ENCODE measurements at places on chromosomes 3 and 15. TPM values are rescaled to one million over a fixed set of nuclear protein-coding genes. Genes with fewer than 3 reads are reported as not detected.

The STRIT1 gene
- polyA plus RNA-seq: 1.2 TPM

The CACNA2D2 gene
- polyA plus RNA-seq: 15.4 TPM

The DYNLT2B gene
- 35.9 TPM for polyA plus RNA-seq

The ARNT2 gene
- 61.2 TPM for polyA plus RNA-seq

The WDR93 gene
- 2.3 TPM for polyA plus RNA-seq

The MESP2 gene
- 0.53 TPM for polyA plus RNA-seq

The TGM5 gene
- not detected for polyA plus RNA-seq

The CDCP1 gene
- polyA plus RNA-seq: 2.0 TPM

The PTH1R gene
- polyA plus RNA-seq: 157 TPM

The PLA1A gene
- 8.2 TPM for polyA plus RNA-seq

The UACA gene
- 87.0 TPM for polyA plus RNA-seq

The THPO gene
- 2.5 TPM for polyA plus RNA-seq

DNA sequence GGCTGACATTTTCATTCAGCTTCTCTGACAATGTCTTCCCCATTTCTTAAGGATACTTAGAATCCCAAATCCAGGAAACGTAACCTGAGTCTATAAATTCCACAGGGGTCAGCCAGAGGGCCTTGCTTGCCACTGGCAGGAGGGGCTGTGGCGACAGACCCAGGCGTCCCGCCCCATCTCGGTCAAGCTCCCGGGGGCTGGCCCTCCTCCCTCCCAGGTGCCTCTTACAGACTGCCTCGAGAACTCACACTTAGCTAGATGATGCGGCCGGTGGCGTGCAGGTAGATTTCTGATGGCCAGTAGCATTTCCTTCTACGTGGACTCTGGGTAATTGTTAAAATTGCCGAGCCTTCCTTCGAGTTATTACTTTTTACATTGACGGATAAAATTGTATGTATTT, 172.5 kb downstream of the NSMCE3 start:
- DNase-seq: no peak

DNA sequence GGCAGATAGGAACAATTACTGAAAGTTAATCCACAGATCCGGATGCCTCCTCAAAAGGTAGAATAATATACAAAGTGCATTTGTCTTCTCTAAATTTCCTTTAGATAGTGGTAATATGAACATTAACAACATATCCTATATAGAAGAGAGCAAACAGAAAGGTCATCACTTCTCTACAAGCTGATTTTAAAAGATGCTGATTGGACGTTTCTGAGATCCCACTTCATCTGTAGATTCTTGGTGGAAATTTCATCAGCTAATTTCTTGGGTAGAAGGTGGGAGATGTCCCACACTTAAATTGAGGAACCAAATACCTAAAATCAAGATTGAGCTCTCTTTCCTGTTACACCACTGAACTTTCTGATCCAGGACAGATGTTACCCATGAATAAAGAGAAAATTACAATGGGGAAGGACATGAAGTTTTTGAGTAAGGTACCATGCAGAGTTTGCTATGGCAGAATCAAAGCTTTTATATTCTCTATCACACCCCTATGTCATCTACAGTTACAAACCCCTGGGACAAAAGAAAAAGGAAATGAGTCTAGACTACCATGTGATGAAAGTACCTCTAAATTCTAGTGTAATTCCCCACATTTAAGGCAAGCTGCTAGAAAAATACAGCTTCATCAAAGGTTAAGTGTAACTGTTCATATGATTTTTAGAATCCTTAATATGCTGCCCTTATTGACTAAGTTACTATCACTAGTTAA, 189.2 kb upstream of the SETMAR start:
- DNase-seq: no peak

DNA sequence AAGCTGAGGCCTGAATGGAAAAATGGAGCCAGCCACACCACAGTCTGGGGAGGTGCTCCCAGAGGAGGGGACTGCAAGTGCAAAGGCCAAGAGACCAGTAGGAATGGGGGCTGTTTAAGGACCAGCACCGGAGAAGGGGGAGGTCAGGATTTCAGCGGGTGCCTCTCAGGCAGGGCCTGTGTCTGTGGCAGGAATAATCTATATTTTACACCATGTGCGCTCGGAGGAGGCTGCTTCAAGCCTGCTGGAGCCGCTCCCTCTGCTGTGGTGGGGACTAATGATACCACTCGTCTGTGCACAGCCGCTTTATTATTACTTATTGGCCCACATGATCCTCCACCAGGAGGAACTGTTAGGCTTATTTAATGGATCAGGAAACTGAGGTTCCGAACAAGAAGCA, 45.3 kb downstream of the TPRA1 start:
- DNase-seq: no peak

- DNase-seq: no peak
Observed at GRCh38 chr3:119794971-119795612, 13.2 kb downstream of the NR1I2 start.

DNA sequence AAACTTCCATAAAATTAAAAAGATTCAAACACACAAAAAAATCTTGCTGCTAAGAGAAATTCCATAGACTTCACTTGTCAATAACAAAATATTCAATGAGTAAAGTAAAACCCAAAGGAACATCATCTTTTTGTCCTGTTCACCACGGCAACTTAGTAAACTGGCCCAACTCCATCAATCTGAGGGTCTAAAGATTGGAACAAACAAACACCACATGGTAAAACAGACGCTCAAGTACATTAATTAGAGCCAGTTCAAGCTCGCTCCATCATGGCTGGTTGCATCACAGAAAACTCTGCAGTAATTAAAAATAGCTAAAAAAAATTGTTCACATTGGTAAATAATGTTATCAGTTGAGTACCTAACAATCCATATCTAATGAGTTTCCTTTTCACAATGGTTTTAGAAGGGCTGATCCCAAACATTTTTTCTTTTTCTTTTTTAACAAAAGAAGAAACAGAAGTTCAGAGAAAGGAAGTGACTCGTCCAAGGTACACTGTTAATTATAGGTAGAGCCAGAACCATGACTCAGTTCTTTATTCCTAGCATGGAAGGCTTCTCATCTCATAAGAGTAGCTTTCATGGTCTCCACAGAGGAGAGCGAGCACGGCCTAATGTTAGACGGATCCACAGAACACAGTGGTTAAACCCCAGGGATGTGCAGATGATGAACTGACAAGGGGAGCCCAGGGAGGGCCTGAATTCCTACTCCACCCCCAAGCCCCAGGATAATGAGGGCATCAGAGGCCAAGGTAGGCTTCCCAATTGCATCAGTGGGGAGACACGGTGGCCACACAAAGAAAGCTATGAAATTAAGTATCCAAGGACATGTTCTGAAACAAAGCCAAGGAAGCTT, 79.2 kb upstream of the ARHGEF3 start:
- DNase-seq: no peak

DNA sequence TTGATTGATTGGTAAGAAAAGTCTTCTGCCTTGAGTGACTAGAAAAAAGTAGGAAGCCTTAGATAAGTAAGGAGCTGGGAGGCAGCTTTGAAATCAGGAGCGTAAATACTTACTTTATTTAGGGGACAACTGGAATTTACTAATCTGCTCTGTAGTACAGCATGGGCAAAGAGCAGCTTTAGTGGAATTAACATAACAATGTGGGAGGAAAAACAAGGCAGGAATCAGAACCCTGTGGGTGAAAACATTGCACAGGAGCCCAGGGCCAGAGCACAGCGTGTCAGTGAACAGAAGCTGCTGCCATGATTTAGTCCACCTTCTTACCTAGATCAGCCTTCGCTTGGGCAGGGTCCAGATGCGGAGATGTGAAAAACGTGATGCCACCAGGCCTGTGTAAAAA, 14.6 kb downstream of the FMN1 start:
- DNase-seq: no peak

DNA sequence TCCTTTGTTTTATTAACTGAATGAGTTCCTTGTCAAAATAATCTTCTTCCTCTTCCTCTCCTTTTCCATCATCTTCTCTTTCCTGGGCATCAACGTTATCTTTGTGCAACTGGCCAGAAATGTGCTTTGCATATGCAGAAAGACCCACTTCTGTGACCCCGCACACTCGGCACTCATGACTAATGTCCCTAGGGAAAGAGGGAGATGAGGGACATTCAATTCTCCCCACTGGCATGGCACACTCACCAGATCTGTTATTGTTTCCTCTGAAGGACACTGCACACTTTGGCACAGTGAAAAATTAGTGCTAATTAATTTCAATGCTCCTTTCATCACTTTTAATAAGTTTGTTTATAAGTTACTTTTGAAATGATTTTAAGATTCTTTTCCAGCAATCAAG, 34.0 kb downstream of the ZNF106 start:
- DNase-seq: no peak

- no peak for DNase-seq
Observed at GRCh38 chr3:134325706-134326105, 48.5 kb downstream of the AMOTL2 start.

- no peak for DNase-seq
Observed at GRCh38 chr3:183239046-183239445, 14.0 kb upstream of the B3GNT5 start.

- DNase-seq: no peak
Observed at GRCh38 chr15:47780971-47781370, 63.7 kb downstream of the SEMA6D start.

DNA sequence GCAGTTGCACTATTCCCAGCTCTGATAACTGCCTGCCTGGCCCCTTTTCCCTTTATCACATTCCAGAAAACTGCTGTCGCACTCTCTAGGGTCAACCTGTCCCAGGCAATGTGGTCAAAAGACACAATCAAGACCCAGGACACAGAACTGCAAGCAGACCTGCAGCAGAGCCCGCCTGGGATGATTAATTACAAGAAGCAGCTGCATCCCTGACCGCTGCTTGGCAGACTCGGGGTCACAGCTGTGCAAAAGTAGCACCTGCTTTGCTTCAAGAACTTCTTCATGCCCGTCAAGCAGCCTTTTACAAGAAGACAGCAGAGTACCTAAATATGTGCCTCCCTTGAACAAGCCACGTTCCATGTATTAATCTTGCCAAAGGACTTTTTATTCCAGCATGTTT, 120.0 kb upstream of the ST8SIA2 start:
- no peak for DNase-seq

DNA sequence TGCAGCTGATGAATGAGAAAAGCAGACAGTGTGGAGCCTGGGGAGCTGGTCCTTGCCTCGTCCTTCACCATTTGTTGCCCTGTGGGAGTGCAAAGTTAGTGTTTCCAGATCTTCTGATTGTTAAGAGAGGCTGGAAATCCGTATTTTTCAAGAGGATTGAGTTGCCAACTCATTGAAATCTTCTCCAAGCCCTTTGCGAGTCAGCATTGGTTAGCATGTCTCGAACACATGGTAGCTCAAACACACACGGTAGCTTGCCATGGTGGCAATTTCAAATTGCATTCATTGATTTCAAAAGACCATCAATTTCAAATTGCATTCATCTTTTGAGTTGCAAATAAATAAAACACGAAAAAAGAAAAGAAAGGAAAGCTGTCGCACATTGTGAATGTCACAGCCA, 70.7 kb downstream of the SLCO3A1 start:
- no peak for DNase-seq

- no peak for DNase-seq
Observed at GRCh38 chr3:32569540-32570420, 878 bp downstream of the DYNC1LI1 start.

- no peak for DNase-seq
Observed at GRCh38 chr3:72102112-72102616, 317.2 kb upstream of the PROK2 start.

GRCh38 chr3:119627461-119627860, 29.8 kb downstream of the PLA1A start:
- no peak for DNase-seq

GRCh38 chr15:68370768-68371151, 61.2 kb downstream of the ITGA11 start:
- no peak for DNase-seq

GRCh38 chr3:117133066-117133465, 423.5 kb downstream of the TUSC7 start:
- DNase-seq: peak; percentile 22

DNA sequence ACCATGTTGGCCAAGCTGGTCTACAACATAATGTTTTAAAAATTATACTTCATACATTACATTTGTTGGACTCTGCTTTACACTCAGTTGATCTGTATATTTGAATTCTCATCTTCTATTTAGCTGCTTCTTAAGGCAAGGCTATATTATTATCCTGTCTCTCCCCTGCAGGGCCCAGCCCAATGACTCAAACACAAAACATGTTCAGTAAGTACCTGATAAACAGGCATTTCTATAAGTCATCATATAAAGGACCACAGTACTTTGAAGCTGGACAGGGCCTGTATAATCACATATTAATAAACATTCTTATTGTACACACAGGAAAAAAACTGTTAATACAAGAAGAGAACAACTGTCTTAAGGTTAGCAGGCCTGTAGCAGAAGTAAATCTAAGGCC, 36.2 kb downstream of the NGLY1 start:
- DNase-seq: no peak

GRCh38 chr3:67529337-67529736, 125.1 kb downstream of the SUCLG2 start:
- DNase-seq: no peak

DNA sequence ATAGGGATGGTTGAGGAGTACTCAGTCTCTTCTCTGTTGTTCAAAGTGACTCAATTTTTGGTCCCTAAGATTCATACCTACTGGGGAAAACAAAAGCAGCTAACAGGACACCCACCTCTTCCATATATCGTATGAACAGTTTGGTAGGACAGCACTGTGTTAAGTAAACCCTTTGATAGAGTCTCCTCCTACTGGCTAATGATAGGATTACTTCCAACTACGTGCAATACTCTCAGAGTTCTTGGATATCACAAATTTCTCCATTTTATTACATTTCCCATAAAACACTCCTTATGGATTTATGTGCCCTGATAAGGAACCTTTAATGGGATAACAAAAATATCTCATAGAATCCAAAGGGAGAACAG, 200.2 kb upstream of the GOLGA6L4 start:
- DNase-seq: peak; percentile 13

DNA sequence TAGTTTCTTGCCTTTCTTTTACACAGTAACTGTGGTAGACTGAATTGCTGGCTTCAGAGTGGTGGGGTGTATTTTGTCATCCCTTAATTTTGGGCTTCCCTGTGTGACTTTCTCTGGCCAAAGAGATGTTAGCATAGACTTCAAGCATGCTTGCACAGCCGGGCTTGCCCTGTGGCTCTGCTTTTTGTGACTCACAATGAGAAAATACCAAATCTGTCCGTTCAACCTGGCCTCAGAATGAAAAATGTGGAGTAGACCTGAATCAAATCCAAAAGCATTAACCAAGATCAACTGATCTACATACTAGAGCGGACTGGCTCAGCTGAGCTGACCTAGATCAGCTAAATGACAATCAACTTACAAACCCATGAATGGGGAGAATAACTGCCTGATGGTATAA, 51.4 kb downstream of the PLAAT1 start:
- no peak for DNase-seq

DNA sequence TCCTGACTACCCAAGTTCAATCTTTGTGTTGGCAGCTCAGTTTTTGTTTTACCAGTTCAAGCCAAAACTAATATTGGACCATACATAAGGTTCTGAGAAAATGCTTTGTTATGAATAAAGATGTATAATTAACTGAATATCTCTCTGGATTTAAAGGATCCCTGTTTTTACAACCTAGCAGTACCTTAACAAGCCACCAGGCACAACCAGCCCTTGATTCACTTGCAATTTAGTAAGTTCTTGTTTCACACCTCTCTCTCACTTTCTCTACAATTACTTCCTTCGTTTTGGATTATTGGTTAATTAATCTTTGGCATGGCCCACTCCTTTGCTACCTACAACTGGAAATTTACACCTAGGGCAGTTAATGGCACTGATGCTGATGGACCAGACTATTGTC, 531.9 kb downstream of the SQOR start:
- DNase-seq: no peak

GRCh38 chr15:90174140-90174875, 26.8 kb upstream of the SEMA4B start:
- DNase-seq: no peak
